ENCODE measurements at places on chromosomes 1 and 21. TPM values are rescaled to one million over a fixed set of nuclear protein-coding genes. Genes with fewer than 3 reads are reported as not detected.

CA6 gene
- not detected for polyA plus RNA-seq

LCE1D gene
- not detected for polyA plus RNA-seq

MFAP2 gene
- 13.9 TPM for polyA plus RNA-seq

GPR153 gene
- polyA plus RNA-seq = 6.5 TPM

LCE1E gene
- not detected for polyA plus RNA-seq

PRRX1 gene
- polyA plus RNA-seq = 54.7 TPM

RPE65 gene
- not detected for polyA plus RNA-seq

LPAR3 gene
- 0.07 TPM for polyA plus RNA-seq

PCNT gene
- polyA plus RNA-seq = 19.4 TPM

S100A11 gene
- polyA plus RNA-seq = 1,402 TPM

A3GALT2 gene
- polyA plus RNA-seq = not detected

TRAPPC10 gene
- polyA plus RNA-seq = 17.8 TPM

CELA3B gene
- not detected for polyA plus RNA-seq

CNR2 gene
- polyA plus RNA-seq = not detected

ESRRG gene
- polyA plus RNA-seq = 0.17 TPM

UBE4B gene
- 26.5 TPM for polyA plus RNA-seq

CGN gene
- 0.34 TPM for polyA plus RNA-seq

EIF2D gene
- 58.7 TPM for polyA plus RNA-seq

BATF3 gene
- polyA plus RNA-seq = 3.0 TPM

NOS1AP gene
- 0.20 TPM for polyA plus RNA-seq

UMODL1 gene
- not detected for polyA plus RNA-seq

NHLH1 gene
- polyA plus RNA-seq = 0.26 TPM

NPR1 gene
- polyA plus RNA-seq = 0.03 TPM

HEYL gene
- 0.02 TPM for polyA plus RNA-seq

UBASH3A gene
- polyA plus RNA-seq = not detected

LEFTY1 gene
- polyA plus RNA-seq = not detected

PTPRU gene
- polyA plus RNA-seq = 10.7 TPM

PTPN22 gene
- 0.14 TPM for polyA plus RNA-seq

TMEM167B gene
- polyA plus RNA-seq = 21.6 TPM

C1orf87 gene
- not detected for polyA plus RNA-seq

CRYAA gene
- not detected for polyA plus RNA-seq

GNG12 gene
- 92.3 TPM for polyA plus RNA-seq

LRRN2 gene
- polyA plus RNA-seq = not detected

CCDC30 gene
- 0.17 TPM for polyA plus RNA-seq

SMCP gene
- not detected for polyA plus RNA-seq

SHC1 gene
- 337 TPM for polyA plus RNA-seq

SPATA45 gene
- not detected for polyA plus RNA-seq

ERG gene
- polyA plus RNA-seq = not detected

OR2T29 gene
- not detected for polyA plus RNA-seq

LCE6A gene
- polyA plus RNA-seq = not detected

WNT9A gene
- 0.36 TPM for polyA plus RNA-seq

FMO2 gene
- polyA plus RNA-seq = 0.05 TPM

MYOG gene
- not detected for polyA plus RNA-seq

MAP3K21 gene
- 0.15 TPM for polyA plus RNA-seq

PTGFR gene
- polyA plus RNA-seq = 1.7 TPM

TNFRSF18 gene
- polyA plus RNA-seq = 1.0 TPM
